ENCODE measurements at places on chromosomes 7 and 10.

DNA sequence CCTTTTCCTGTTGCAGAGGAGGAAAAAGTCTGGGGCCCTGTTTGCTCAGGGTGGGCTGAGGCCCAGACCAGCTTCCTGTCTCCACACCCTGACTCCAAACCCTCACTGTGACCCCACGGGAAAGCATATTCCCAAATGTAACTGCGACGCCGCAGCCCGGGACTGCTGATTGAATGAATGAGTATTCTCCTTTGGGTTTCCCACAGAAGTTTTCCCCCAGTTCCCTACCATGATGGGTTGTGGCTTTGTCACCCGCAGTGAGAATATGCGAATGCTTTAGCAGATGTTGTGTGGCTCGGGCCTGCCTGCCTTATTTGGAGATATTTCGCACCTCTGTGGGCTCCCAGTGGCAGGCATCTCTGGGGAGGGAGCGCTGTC, 50.6 kb downstream of the MGMT start:
- H3K27me3 ChIP-seq = no peaks in the 10 kb centered on the region
- H3K4me3 ChIP-seq = no peak overlapping the region
- H3K36me3 ChIP-seq = no peaks in the 10 kb centered on the region
- H3K27ac ChIP-seq = no peak overlapping the region
- DNase-seq = no peak
- peaks cover 7% of the 10 kb centered on the region for H3K4me1 ChIP-seq

GRCh38 chr7:72182036-72182435, 230.1 kb downstream of the CALN1 start:
- H3K36me3 ChIP-seq = no peaks in the 10 kb centered on the region
- no peaks in the 10 kb centered on the region for H3K27me3 ChIP-seq
- no peak for DNase-seq
- no peaks in the 10 kb centered on the region for H3K4me1 ChIP-seq

- no peak overlapping the region for H3K4me3 ChIP-seq
- H3K4me1 ChIP-seq = 0 out of 2 replicates have a peak, but pooled peaks cover 4% of the 10 kb centered on the region
- no peaks in the 10 kb centered on the region for H3K36me3 ChIP-seq
Measured at GRCh38 chr7:99953649-99954048, 22.2 kb downstream of the AZGP1 start.

GRCh38 chr10:88534072-88534665, 48.9 kb downstream of the RNLS start:
- H3K4me3 ChIP-seq = no peak overlapping the region
- no peak for DNase-seq
- no peaks in the 10 kb centered on the region for H3K27me3 ChIP-seq
- H3K4me1 ChIP-seq = no peaks in the 10 kb centered on the region
- no peaks in the 10 kb centered on the region for H3K36me3 ChIP-seq

- H3K27me3 ChIP-seq = no peaks in the 10 kb centered on the region
- H3K4me3 ChIP-seq = no peak overlapping the region
- no peaks in the 10 kb centered on the region for H3K4me1 ChIP-seq
- no peak overlapping the region for H3K27ac ChIP-seq
Measured at GRCh38 chr7:117835016-117835664, 38.1 kb downstream of the CTTNBP2 start.

All from DND-41 (cell line).